ENCODE measurements at places on chromosomes 16 and 17.

- DNase-seq: no peak
Observed at GRCh38 chr16:534856-535445, 7.4 kb downstream of the CAPN15 start.

DNA sequence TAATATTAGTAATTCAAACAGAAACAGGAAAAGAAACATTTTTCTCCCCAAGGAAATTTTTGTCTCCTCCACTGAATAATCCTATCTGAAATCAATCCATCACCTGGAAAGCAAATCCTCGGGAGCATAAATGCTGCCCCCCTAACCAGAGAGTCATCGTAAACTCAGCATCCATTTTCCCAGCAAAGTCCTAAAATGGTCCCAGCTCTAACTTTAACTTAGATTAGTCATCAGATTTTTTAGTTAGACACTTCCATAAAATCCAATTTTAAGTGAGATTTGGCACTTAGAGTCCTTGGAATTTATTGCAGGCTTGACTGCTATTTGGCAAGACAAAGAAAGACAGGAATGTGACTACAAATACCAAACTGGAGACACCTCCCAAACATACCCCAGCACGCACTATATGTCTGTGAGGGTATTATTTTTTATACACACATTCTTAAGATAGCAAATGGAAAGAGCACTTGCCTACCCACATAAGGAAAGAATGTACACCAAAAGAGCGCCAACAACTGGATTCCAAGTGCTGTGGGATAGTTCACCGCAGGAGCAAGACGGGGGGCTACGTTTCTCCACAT is 15.4 kb downstream of the SCO1 start:
- no peak for DNase-seq

- no peak for DNase-seq
Observed at GRCh38 chr17:60604686-60605334, 4.8 kb downstream of the PPM1D start.

- peak; percentile 54 for DNase-seq
Observed at GRCh38 chr16:58035356-58036170, 10.0 kb downstream of the MMP15 start.

DNA sequence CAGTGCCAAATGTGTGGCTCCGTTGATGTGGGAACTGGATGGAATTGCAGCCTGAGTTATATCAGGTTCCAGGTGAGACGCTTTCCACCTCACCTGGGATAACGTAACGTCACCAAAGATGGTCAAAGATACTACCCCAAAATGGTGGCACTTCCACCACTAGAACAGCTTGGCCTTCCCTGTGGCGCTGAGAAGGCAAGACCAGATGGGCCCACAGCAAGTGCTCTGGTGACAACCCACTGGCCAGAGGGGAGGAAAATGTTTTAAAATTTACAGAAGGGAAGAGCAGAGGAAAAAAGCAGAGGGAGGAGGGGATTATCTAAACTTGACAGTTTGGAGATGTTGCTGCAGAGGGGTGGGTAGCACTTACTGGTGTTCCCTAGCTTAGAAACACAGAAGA is 7.5 kb upstream of the ITGA2B start:
- DNase-seq: no peak

DNA sequence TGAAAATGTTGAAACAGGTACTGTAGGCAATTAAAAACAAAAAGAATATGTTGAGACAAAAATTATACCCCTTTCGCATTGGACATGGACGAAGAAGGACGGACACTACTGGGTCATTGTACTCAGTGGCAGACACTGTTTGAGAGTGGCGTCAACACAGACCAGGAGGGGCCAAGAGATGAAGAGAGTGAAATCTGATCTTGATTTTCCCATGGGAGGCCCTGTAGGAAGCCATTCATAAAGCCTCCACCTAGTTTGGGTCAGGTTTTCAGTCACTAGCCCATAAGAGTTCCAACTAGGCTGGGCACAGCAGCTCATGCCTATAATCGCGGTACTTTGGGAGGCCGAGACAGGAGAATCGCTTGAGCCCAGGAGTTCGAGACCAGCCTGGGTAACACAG is 23.6 kb upstream of the SMURF2 start:
- DNase-seq: no peak
